ENCODE measurements at places on chromosomes 7 and 10. TPM values are rescaled to one million over a fixed set of nuclear protein-coding genes. Genes with fewer than 3 reads are reported as not detected.

The MRC1 gene
- 0.08 TPM for total RNA-seq

The WNT8B gene
- not detected for total RNA-seq

The CUZD1 gene
- 1.4 TPM for total RNA-seq

The GRK5 gene
- total RNA-seq, result 20.5 TPM

The SFRP5 gene
- total RNA-seq, result not detected

DNA sequence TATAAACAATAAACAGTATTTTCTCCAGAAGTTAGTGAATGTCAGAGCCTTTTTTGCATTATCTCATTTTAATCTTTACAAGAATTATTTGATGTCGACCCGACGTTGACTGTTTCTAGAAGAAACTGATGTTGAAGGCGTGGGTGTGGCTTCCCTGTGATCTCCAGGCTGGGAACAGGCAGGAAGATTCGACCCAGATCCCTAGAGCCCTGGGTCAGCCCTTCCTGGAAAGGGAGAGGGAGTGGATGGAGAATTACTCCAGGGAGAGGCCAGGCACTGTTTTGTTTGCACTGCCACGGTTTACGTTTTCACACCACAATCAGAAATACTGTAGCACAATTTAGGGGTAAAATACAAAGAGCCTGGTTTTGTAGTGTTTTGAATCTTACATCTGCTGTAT lies 133.1 kb downstream of the ADARB2 start:
- no peak for DNase-seq

- DNase-seq, result peak; percentile 58
Measured at GRCh38 chr7:121126801-121127534, 138.5 kb downstream of the CPED1 start.

DNA sequence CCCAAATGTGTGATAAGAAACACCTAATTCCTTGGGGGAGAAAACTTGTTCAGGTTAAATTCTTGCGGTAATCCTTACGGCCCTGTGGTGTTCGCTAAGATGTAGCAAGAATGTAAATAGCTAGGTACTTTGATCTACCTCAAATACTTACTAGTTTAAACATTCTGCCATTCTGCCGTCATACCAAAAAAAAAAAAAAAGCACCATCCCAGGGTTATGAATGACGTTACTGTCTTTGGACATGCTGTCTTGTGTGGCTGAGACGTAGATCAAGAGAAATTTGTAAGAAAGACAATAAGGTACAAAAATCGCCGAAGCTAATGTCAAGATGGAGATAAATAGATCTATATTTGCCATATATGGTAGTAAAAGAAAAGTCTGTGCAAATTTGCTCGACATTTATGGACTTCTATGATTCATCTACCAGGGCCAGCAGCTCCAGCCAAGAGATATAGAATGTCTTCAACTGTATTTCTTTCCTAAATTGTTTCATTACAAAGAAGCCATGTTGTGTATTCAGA lies 195.6 kb downstream of the CUX1 start:
- peak; percentile 20 for DNase-seq

- DNase-seq, result peak; percentile 78
Measured at GRCh38 chr7:133481676-133482075, 228.8 kb downstream of the EXOC4 start.

GRCh38 chr10:16947069-16947468 lies 129.8 kb upstream of the RSU1 start:
- DNase-seq, result no peak

All from fibroblast of the aortic adventitia (primary cell).